Stimulated activated naive CD8-positive, alpha-beta T cell treated with anti-CD3 and anti-CD28 coated beads, Interleukin-15, Interleukin-2, amounts not matched to agents 100 U/mL and 50 U/mL, for 24 hours (primary cell): ENCODE measurements at places on chromosomes 11 and 22.

DNA sequence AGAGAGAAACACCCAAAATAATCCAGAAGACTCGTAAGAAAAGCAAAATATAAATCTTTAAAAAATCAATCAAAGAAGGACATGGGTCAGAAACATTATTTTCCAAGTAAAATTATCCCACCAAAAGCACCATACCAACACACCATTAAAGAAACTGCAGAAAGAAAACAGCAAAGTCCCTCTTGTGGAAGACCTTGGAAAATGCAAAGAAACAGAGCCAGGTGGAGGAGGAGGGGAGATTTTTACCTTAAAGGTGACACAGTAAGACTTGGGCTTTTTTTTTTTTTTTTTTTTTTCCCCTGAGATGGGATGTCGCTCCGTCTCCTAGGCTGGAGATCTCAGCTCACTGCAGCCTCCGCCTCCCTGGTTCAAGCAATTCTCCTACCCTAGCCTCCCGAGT, 123.8 kb downstream of the LARGE1 start:
- DNase-seq: no peak

GRCh38 chr11:18768472-18768901, 23.1 kb downstream of the PTPN5 start:
- peak; percentile 20 for DNase-seq

DNA sequence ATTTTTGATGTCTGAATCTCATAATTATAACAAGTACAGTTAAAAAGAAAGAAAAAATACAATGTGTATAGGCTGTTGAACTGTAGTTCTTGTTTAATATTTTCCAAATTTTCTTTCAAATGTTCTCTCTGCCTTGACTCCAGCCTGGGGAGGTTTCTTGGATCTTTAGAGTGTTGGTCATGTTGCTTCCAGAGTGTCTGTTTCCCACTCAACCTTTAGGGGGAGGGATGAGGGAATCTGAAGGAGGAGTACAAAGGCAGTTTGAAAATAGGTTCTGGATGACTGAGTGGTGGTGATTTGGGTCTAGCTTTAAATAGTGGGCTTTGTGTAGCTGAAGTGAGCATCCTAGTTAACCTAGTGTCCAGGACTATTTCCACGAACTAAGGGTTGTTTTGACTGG, 2.0 kb downstream of the CTNND1 start:
- DNase-seq: no peak

DNA sequence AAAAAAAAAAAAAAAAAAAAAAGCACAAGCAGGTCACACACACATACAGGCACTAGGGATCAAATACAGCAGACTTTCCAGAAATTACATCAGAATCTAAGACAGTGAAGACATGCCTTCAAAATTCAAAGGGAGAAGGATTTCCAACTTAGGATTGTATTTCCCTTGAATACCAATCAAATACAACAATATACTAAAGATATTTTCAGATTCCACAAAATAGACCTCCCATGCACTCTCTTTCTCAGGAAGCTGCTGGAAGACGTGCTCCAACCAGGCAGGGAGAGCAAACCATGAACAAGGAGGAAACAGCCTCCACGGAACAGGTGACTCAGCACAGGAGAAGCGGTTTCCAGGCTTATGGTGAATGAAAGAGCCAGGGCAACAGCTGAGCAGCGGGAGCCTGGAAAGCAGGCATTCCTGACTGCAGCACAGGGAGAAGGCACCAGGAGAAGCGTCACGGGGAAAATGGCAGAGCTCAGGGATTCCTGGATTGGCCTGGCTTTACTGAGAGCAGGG, 32.0 kb downstream of the TMEM184B start:
- DNase-seq: no peak

- DNase-seq: no peak
Observed at GRCh38 chr22:43850529-43850928, 11.8 kb downstream of the SULT4A1 start.

DNA sequence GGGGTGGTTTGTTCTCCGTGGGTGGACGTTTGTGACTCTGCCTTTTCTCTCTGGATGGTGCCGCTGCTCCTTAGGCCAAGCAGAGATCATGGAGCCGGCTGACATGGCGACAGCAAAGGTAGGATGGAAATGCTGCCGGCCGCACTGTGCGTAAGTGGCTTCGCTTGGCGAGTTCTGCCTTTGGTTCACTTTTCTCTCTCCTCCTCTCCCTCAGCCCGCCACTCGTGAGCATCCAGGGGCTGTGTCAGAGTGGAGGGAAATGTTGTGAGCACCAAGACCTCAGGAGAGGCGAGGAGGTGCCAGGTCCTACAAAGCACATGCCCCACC, 80.5 kb downstream of the GRAMD1B start:
- DNase-seq: no peak

DNA sequence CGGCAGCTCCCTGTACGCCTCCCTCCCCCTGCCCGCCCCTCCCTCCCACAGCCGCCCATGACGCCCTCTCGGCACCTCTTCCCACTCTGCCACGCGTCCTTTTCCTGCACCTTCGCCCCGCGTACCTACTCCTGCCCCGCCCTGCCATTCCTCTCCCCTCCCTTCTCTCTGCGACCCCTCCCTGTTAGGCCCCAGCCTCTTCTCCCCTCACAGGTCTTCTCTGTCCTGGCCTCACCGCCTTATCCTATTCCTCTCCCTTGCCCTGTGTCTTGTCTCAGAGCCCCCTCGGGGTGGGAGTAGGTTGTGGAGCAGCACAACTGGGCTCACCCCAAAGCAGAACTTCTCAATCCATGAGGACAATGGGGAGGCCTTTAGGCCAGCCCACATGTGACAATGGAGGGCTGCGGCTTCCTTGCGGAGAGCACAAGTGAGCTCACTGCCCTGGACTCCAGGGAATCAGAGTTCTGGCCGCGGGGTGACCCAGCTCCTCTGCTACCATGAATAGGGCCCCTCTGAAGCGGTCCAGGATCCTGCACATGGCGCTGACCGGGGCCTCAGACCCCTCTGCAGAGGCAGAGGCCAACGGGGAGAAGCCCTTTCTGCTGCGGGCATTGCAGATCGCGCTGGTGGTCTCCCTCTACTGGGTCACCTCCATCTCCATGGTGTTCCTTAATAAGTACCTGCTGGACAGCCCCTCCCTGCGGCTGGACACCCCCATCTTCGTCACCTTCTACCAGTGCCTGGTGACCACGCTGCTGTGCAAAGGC, 539 bp downstream of the SLC35C1 start:
- DNase-seq: no peak

DNA sequence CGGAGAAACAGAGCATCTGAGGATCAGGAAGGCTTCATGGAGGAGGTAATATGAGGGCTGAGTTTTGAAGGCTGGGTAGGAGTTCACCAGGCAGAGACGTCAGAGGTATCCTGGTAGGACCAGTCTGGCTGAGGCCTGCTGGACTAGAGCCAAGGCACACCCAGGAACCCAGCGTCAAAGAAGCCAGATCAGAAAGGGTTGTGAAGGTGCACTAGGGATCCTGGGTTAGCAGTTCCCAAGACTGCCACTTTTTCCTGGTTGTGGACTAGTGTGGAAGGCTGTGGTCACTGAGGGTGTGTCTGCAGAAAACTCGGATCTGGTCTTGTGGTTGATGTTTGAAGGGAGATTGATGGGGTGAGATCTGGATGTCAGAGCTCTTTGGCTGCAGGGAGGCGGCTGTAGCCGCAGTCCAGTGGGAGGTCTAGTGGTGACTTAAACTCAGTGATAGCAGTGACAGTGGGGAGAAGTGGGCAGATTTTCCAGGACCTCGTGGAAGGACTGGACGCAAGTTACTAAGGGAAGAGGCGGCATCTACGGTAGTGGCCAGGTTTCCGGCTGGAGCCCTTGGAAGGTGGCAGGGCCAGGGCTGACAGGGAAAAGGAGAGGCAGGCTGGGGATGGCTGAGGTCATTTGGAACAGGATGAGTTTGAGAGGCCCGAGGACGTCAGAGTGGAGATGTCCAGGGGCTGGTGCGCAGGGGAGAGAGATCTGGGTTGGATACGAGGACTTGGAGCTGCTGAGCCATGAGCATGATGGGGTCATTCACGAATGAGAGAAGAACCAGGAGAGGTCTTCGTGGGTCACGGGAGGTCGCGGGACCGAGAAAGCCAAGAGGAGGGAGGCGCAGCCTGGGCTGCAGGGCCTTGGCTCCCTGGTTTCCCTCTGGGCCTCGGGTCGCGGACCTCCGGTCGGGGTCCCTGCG, 10.9 kb downstream of the RELA start:
- no peak for DNase-seq

- no peak for DNase-seq
Observed at GRCh38 chr22:28369854-28370253, 309.8 kb downstream of the TTC28 start.

DNA sequence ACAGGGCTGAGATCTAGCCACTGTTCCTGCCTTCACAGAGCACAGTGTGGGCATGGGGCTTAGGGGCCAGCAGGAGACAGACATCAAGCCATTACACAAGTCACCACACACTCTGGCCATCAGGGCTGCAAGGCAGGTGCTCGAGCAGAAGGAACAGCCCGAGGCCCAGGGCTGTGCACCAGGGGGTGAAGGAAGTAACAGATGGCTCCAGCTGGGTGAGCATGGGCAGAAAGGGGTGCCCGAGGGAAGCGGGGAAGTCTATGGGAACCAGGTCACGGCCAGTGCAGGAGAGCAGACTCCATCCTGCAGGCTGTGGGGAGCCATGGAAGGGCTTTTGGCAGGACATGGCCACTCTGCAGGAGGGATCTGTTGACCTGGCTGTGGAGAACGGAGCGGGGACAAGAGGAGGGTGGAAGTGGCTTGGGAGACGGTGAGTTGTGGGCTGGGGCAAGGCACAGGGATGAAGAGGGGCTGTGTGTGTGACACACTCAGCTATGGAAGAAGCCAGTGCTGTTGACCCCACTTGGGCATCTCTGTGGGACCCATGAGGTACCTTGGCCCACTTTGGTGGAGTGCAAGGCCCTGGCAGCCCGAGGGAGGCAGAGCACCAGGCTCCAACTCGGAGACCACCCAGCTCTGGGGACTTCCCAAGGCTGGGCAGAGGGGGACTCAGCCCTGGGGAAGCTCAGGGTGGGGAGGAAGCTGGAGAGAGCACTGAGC, 3.6 kb downstream of the C11orf68 start:
- DNase-seq: no peak

DNA sequence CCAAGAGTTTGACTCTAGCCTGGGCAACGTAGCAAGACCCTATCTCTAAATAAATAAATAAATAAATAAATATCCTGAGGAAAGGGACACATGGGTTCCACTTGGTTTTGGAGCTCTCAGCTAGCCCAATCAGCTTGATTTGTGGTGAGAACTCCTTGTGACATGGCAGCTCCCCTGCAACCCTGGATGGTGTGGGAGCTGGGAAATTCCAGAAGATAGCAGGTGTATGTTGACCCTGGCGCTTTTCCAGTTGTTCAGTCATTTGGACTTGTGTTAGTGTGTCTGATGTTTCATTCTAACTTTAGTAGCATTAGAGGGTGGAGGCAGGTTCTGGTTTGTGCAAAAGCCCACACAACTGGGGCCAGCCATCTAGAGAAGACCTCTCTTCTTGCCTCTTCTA, 148.5 kb upstream of the NCAM1 start:
- DNase-seq: no peak

DNA sequence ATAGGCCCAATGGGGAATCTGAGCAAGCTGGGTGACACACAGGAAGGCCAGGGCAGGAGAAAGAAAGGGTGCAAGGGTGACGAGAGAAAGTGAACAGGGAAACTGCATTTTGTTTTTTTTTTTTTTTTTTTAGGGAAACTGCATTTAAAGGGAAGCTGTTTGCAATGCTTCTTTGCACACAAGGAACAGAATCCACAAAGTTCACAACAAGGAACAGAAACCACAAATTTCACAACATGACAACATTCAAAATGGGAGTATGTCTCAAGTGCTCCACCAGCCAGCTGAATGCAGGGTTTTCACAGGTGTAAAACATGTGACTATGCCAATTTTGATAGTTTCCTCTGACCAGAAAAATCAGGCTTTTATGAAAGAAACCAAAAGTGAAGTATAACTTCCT, 6.8 kb upstream of the PLAAT3 start:
- no peak for DNase-seq

GRCh38 chr11:45871638-45872037, 13.8 kb upstream of the MAPK8IP1 start:
- no peak for DNase-seq
